Thoracic aorta (tissue), 2 donors: ENCODE measurements at places on chromosomes 2 and 18. TPM values are rescaled to one million over a fixed set of nuclear protein-coding genes. Genes with fewer than 3 reads are reported as not detected.

DNA sequence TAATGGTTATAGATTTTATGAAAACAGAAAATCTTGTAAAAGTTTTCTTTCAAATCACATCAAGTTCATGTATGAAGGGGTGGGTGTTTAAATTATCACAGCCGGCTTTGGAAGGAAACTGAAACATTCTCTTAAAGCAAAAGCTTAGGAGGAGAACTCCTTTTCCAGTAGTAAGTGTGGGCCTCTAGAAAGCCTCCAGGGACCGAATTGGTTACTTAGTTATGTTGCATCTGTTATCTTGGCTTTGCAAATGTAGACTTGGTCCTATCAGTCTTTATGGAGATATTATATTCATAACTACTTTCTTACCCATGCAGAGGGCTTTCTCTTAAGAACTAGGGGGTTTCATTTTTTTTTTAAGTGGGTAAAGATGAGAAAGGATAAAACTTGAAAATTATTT lies 7.4 kb downstream of the NAB1 start:
- DNase-seq: no peak
- H3K36me3 ChIP-seq: peaks cover 4% of the 10 kb centered on the region
- H3K27ac ChIP-seq: no peak overlapping the region
- H3K27me3 ChIP-seq: no peaks in the 10 kb centered on the region

GRCh38 chr2:10497797-10498251 lies 49.7 kb upstream of the ODC1 start:
- no peaks in the 10 kb centered on the region for H3K27me3 ChIP-seq
- no peaks in the 10 kb centered on the region for H3K36me3 ChIP-seq
- no peak overlapping the region for H3K27ac ChIP-seq
- H3K4me3 ChIP-seq: no peak overlapping the region

GRCh38 chr18:7779211-7779610 lies 212.1 kb downstream of the PTPRM start:
- H3K36me3 ChIP-seq: no peaks in the 10 kb centered on the region

- H3K27ac ChIP-seq: no peak overlapping the region
- H3K4me1 ChIP-seq: no peaks in the 10 kb centered on the region
- no peak overlapping the region for H3K4me3 ChIP-seq
- H3K27me3 ChIP-seq: no peaks in the 10 kb centered on the region
- H3K36me3 ChIP-seq: no peaks in the 10 kb centered on the region
Observed at GRCh38 chr2:235358981-235359471, 134.8 kb upstream of the AGAP1 start.

The RFTN2 gene
- 18.9 TPM for total RNA-seq
